ENCODE measurements at places on chromosomes 2 and 18. TPM values are rescaled to one million over a fixed set of nuclear protein-coding genes. Genes with fewer than 3 reads are reported as not detected.

Gene SLC9A4
- 0.10 TPM for total RNA-seq

Gene MYO1B
- total RNA-seq: 138 TPM

Gene PPM1G
- 41.3 TPM for total RNA-seq

Gene GPR35
- 1.1 TPM for total RNA-seq

Gene FBXO41
- total RNA-seq: 0.41 TPM

Gene MZT2B
- 106 TPM for total RNA-seq

Gene TNFAIP6
- 10.8 TPM for total RNA-seq

DNA sequence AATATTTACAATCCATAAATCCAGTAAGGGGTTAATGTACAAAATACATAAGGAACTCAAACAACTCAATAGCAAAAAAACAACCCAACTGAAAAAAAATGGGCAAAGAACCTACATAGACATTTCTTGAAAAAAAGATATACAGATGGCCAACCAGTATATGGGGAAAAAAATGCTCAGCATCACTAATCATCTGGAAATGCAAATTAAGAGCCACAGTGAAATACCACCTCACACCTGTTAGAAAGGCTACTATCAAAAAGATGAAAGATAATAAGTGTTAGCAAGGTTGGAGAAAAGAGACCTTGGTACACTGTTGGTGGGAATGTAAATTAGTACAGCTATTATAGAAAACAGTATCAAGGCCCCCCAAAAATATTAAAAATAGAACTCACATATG is 14.6 kb downstream of the AP1S3 start:
- DNase-seq: no peak

DNA sequence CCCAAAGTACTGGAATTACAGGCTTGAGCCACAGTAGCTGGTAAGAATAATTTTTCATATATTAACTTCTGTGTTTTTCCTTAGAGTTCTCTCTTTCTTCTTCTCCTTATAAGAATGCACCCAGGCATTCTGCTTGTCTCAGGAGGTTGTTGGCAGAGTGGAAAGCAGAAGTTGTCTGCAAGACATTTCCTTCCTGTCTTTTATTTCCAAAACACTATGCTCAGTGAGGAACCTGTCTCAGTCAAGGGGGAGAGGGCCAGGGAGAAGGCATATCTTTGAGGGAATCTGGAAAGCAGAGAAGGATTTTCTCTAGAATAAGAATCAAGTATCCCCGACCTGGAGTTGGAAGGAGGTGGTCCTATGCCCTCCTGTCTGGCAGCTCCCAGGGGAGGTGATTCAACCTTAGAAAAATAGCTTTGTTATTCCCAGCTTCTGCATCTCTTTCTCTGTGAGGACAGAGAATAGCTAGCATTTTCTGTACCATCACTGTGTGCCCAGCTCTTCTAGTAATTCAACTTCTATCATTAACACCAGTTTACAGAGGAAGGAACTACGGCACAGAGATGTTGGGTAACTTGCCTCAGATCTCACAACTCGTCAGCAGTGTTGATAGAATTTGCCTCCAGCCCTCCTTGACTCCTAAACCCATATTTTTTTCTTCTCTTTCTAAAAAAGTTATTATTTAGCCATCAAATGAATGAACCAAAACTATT is 3.8 kb upstream of the LPIN2 start:
- DNase-seq: no peak

- no peak for DNase-seq
These were observed 10.6 kb upstream of the MALL start for GRCh38 chr2:110126086-110126773.

GRCh38 chr2:18378020-18378653 is 182.3 kb downstream of the RDH14 start:
- DNase-seq: peak; percentile 83

GRCh38 chr2:190840569-190841172 is 40.0 kb upstream of the GLS start:
- no peak for DNase-seq

DNA sequence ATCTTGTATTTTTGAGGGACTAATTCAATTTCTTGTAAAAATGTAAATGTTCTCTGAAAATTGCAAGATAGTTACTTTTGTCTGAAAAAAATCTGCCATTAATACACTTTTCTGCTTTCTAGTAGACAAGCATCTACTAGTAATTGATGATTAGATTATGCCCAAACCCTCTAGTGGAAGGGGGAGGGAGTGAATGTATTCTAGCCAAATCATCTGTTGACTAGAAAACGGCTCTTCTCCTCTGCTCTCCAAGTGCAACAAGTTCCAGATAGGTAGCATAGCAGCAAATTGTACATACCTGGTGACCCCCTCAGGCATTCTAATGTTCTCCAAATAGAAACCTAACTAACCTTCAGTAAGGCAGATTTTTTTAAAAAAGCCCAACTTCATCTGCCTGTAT is 58.6 kb downstream of the RELCH start:
- DNase-seq: no peak

- DNase-seq: no peak
These were observed 413.5 kb downstream of the TMX3 start for GRCh38 chr18:68301441-68301840.

DNA sequence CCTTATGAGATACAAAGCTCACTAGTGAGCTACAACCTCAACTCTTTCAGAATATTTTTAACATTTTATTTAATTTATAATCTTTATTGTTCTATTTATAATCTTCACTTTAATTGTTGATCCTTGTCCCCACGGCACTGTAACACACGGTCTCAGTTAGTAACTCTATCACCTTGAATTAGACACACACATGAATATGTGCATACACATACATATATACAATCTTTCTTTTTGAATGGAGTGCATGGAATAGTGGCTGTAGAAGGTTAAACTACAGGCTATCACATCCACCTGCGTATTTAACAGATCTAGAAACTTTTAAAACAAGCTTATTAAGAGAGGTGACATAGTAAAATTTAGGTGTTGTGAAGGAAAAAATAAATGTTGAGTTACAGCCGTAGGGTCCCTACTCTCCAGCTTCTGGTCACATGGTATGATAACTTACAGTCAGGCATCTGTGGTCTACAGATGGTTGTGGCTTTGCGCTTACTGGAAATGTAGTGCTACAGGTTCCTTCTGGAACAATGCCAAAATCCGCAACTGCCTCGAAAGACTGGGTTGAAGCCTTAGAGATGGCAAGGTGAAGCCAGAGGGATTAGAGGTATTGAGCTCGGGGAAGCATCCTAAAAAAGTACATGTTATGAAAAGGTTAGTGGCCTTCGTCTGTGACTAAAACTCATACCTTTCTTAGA is 1324.1 kb upstream of the SLC39A10 start:
- DNase-seq: no peak

GRCh38 chr2:237939251-237939650 is 27.6 kb upstream of the UBE2F start:
- no peak for DNase-seq

GRCh38 chr2:109284826-109285225 is 155.8 kb downstream of the SH3RF3 start:
- peak; percentile 98 for DNase-seq

DNA sequence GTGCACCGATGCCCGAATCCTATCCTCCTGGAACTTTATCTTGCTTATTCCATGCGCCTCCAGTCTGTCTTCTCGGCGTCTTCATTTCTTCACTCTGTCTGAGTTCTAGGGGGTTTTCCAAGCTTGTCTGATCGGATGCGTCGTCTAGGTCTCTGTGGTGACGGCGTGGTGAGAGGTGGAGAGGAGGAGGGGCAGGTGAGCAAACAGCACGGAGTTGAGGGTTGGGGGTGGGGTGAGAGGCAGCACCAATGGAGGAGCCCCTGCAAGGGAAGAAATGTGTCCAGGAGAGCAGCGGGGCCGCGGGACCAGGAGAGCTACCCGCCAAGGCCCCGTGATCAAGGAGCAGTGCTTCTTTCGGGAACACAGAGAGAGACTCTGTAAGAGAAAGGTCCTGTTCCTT is 131.3 kb upstream of the TWIST2 start:
- no peak for DNase-seq

GRCh38 chr2:44839370-44839769 is 102.1 kb upstream of the SIX3 start:
- DNase-seq: no peak

GRCh38 chr2:218322768-218323525 is 30.6 kb upstream of the TMBIM1 start:
- peak; percentile 91 for DNase-seq

GRCh38 chr2:132668987-132669907 is 758 bp downstream of the LYPD1 start:
- DNase-seq: peak; percentile 41

DNA sequence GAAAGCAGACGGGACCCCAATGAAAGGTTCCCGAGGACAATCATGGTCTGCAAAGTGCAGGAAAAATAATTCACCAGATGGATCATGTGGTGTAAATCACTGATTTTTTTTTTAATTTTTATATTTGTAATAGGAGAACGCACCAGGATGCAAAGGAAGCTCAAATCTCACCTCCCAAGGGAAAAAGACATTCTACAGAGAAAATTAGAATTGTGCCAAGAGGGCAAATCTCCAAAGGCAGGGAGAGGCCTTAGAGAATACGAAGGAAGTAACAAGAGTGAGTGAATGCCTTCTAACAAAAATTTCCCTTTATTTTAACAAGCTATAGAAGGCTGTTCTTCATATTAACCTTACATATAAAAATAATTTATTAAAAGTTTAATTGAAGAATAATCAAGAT is 90.9 kb downstream of the ANKRD44 start:
- no peak for DNase-seq

GRCh38 chr2:19848952-19849351 is 52.8 kb downstream of the TTC32 start:
- DNase-seq: no peak

DNA sequence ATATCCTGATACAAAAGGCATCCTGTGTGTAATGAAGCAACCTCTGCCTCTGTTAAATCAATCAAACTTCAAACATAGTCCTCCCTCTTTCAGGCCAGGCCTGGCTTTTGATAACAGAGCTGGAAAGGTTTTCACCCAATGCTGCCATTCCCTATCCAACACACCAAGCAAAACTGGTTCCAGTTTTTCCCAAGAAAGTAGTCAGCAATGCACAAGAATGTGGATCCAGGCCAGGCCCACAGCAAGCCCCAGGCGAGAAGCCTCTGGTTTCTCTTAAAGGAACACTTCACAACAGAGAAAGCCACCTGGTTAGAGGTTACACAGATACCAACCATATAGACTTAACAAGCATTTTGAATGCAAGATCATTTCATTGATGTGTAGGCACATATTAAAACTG is 49.2 kb upstream of the CCDC150 start:
- no peak for DNase-seq

GRCh38 chr18:22040533-22040932 is 128.9 kb upstream of the GATA6 start:
- DNase-seq: no peak

DNA sequence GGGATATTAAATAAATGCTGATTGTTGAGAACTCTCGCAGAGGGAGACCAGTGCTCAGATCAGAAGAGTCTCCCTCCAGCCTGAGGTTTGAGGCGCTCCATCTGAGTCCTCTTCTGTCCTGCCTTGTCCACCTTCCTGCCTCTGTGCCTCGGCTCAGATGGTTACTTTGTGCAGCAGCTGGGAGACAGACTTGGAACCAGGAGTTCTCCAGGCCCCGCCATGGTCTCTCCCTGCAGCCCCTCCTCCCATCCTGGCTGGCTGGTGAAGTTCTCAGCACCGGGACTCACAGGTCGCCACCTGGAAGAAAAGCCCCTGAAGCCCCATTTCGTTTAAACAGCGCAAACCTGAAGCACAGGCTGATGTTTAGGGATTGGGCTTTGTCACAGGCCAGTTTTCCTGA is 60.6 kb downstream of the DDX1 start:
- DNase-seq: no peak

- no peak for DNase-seq
These were observed 70.3 kb downstream of the HNMT start for GRCh38 chr2:138034536-138034935.

GRCh38 chr2:137000811-137001210 is 235.5 kb downstream of the THSD7B start:
- no peak for DNase-seq
